Stimulated activated CD4-positive, alpha-beta T cell treated with anti-CD3 and anti-CD28 coated beads, Interleukin-2, amount 100 ng/mL, for 24 hours (primary cell): ENCODE measurements at places on chromosomes 4 and X.

- peak; percentile 30 for DNase-seq
Measured at GRCh38 chr4:54657551-54658251, at the start of gene KIT. Gene KIT, plus strand, starts transcription at chr4:54657957. Its CDS starts 58 bp downstream, at chr4:54658015.

- no peak for DNase-seq
Measured at GRCh38 chr4:138890891-138891570, 124.5 kb upstream of the NOCT start.

DNA sequence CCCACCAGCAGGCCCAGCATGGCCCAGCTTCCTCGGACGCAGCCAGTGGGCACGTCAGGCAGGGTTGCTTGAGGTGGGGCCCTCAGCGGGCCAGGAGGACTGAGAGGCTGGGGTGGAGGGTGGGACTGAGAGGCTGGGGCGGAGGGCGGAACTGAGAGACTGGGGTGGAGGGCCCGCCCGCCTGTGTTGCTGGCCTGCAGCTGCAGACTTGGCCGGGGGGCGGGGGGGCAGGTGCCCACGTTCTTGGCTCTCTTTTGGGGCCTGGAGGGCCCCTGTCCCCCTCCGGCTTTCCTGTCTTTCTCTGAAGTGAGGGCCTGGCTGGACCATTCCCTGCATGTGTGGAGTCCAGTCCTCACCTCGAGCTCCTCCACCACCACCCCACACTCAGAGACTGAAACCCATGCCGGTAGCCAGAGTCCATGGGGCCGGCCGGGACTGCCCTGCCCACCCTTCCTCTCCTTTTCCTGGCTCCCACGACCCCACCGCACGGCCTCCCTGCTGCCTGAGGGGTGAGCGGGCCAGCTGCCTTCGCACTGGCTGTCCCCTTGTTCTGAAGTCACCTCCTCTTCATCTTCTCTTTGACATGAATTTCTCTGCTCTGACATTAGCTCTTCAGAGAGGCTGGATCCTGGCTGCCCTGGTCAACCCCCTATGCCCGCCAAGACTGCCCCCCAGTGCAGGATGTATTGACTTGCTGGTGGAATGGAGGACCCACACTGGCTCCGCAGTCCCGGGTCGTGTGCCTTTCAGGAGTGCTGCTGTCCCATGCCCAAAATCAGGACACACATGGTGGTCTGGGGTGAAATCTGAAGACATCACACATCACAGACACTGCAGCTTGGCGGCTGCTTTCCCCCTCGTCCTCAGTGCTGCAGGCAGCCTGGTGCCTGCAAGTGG is 10.1 kb upstream of the NKX1-1 start:
- DNase-seq = peak; percentile 13

GRCh38 chrX:8139716-8140115 is 31.4 kb downstream of the VCX2 start:
- no peak for DNase-seq

DNA sequence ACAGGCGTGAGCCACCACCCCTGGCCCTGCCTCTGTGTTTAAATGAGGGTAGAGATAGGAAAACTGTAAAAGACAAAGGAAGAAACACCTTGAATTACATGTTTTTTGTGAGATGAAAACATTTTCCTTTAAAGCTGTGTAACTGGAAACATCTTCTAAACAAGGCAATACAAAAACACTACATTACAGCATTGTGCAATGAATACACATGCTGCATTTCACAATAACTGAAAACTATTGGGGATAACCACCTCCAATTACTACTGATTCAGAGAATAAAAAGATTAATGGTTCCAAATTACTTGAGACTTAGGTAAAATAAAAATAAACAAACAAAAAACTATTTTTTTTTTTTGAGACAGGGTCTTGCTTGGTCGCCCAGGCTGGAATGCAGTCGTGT is 7.6 kb upstream of the OGT start:
- no peak for DNase-seq

- DNase-seq = no peak
Measured at GRCh38 chr4:108950158-108950915, 187.5 kb upstream of the ETNPPL start.

DNA sequence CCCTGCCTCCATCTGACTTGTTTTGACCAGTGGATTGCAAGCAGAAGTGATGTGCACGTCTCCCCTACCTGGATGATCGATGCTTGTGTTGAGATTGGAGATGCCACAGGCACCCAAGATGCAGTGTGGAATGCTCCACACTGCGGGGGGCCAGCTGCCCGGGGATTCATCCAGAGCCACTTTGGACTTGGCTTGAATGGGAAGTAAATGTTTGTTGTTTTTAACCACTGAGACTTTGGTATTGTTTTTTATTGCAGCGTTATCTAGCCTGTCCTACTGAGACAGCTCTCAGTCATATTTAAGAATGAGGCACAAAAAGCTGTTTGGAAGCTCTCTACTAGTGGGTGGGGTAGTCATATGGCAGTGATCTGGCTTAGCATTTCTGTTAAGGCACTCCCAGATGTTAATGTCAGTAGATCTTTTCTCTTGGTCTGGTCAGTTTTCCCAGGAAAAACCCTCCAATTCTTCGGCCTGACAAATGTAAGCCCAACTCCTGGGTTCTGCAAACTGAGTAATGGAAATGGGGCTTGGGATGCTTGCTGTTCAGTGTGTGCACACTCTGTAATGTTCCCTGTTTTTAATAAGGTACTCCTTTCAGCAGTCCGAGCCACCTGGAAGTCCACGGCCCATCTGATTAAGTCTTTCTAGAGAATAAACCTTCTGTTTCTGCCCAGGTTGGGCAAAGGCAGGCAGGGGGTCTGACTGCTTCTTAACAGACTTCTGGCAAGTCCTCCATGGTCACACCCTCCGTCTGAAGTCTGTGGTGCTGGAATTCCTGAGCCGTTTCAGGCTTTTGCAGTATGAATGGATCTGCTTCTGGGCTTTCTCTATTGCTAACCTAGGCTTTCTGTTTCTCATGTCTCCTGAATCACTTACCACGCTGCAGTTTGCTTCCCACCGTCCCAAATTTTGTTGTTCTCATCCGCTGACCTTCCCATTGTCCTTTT is 74.8 kb downstream of the WWC2 start:
- no peak for DNase-seq

DNA sequence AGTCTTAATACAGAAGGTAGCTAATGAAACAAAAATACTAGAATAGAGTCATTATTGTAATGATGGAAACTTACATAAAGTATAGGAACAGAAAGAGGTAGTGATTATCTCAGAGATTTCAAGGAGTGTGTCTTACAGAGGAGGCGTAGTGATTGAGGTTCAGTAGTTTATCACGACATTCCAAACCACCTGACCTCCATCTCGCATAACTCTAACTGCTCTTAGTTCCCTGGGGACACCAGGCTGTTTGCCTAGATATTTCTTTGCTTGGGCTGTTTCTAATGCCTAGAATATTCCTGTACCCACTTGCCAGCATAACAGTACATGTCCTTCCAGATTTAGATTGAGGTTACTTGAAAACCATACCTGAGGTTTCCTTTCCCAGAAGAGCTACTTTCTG is 29.1 kb downstream of the STAG2 start:
- no peak for DNase-seq

- no peak for DNase-seq
Measured at GRCh38 chrX:41607264-41607832, 81.4 kb upstream of the GPR34 start.

GRCh38 chr4:173415092-173415491 is 16.2 kb upstream of the SCRG1 start:
- no peak for DNase-seq

DNA sequence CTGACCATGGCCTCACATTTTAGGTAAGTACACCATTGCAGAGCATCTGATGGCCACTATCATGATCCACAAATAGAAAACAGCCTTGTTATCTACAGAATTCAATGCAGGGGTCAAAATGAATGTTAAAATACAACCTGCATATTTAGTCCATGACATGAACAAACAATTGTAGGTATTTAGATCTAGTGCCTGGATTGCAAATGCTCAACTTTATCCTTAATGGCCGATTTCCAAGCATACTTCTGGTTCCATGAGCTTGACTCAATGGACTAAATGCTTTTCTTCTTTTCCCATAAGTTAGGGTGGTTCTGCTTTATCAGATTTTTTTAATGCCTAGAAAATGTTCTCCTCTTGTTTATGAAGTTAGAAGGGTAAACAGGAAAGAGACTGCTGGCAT is 139.2 kb upstream of the TTC29 start:
- no peak for DNase-seq

- DNase-seq = no peak
Measured at GRCh38 chrX:155857561-155857960, 23.6 kb upstream of the VAMP7 start.

GRCh38 chr4:147160908-147161513 is 215.3 kb upstream of the TTC29 start:
- DNase-seq = no peak

DNA sequence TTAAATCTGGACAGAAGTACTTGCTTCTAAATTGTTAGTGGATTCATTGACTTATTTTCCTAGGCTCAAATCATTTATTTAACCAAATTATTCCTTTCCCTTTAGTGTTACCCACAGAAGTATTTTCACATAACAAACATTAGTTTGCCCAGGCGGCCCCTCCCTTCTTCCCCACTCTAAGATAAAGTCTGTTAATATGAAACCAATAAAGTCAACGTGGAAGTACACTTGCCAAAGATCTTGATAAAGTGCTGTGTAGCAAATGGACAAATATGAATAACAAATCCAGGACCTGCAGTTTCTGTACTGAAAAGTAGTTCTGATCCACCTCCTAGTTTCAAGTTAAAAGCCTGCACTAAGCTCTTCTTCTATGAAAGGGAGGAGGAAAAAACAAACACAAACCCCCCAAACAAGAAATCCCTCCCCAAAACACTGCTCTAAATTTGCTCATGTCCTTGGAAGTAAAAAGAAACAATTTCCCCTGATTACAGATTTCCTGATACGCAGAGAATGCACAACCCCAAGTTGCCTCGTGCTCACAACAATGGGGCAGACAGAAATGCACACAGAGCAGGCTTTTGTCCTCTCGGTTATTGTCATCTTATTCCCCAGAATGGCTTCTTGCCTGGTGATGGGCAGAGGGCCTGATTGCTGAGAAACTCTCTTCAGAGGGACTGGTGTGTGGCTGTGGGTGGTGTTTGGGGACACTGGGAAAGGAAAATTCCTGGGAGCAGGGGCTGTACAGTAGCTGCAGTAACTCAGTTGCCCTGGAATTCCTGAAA is 23.2 kb downstream of the TMSB4X start:
- no peak for DNase-seq

GRCh38 chr4:20408611-20409010 is 156.9 kb downstream of the SLIT2 start:
- no peak for DNase-seq

- no peak for DNase-seq
Measured at GRCh38 chr4:11039634-11040131, 355.1 kb upstream of the CLNK start.

GRCh38 chrX:70172221-70172620 is 5.1 kb upstream of the DGAT2L6 start:
- DNase-seq = no peak

DNA sequence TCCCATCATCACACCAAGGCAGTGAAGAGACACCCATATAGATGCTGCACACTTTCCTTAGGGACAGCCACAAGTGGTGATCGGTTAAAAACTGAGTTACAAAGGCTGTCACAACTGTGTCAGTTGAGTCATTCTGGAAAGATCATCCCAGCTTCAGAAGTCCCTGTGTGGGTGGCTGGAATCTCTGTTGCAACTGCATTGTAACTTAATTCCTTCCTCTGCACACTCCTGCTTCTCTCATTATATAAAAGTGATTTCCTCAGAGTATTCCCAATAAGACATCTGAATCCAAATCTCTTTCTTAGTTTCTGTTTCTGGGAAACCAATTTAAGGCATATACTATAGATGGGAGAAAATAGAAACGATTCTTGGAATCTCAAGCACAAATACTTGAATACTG is 88.1 kb downstream of the FSTL5 start:
- no peak for DNase-seq

DNA sequence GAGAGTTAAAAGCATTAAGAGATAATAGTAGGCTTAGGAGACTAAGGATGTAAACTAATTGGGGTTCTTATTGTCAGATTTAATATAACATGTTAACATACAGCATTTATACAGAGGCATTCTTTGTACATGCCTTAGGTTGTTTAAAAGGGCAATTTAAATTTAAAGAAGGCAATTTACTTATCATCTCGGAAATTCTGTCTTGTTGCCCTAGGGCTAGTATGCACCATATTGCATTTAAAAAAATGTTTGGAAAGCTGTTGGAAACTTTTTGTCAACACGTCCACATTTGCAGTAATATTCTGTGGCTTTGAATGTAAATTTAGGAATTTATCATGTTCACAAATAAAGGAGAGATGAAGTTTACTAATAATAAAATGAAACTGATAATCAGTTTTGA is 25.5 kb downstream of the GALNT7 start:
- no peak for DNase-seq

DNA sequence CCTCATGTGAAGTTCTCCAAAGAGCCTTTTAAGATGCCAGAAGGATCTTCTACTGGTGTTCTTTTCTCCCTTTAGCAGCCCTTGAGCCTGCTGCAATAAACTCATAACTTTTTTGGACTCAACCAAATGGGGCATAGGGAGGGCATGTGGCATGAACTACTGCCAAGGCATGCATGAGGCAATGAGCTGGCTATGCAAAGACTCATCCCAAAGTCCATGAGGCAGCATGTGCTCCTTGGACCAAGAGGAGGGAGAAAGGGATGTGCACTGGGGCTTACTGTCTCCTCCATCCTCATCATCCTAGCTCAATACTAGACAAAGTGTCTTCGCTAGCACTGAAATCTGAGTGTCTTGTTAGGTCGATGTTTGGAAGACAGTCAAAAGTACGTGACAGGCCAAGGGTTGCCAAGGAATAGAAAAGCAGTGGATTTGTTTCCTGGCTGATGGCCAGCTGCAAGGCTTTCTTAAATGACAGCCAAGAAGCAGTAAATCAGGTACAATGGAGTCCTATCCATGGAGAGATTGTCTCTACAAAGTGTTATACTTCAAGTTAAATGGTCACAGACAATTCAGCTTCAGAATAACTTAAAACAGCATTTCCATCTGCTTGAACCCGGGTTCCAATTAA is 44.5 kb upstream of the ATXN3L start:
- no peak for DNase-seq

DNA sequence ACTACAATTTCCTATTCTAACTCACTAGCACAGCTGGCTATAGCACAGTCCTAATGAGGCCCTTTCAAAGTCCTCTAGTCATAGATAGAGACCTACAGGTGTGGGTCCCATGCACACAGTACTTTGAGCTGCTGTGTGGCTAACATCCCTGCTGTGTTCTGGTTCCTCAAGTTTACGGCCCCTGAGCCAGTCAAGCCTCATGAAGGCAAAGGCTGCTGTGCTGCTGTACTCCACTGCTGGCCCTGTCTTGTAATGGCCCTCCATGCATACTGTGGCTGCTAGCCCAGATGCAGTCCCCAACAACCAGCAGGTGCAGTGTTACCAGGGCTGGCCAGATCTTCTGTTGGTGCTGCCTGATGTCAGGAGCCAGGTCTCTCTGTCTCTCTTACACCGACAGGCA is 23.4 kb upstream of the ENPEP start:
- DNase-seq = no peak

GRCh38 chr4:89897867-89898266 is 3.2 kb downstream of the MMRN1 start:
- no peak for DNase-seq
